Posterior vena cava (tissue), 2 donors: ENCODE measurements at places on chromosomes 4 and X.

DNA sequence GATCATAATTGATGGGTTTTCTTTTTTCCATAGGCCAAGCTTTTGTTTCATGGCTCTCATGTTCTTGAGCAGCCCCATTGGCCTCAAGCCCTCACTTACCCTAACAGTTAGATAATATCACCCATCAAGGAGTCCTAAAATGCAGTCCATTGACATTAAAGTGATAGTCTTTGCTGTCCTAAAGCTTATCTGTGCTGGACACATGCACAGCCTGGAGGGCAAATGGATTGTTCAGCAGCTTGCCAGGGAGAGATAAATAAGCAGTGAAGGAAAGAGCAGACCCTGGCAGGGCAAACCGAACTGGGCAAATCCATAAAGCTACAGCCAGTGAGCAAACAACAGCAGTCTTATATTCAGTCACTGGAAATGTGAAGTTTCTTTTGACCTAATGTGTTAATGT, 199.6 kb upstream of the MID1 start:
- no peak for DNase-seq

GRCh38 chr4:153143527-153144348, 60.5 kb upstream of the TRIM2 start:
- no peak for DNase-seq

GRCh38 chr4:176262243-176262642, 6.8 kb downstream of the ASB5 start:
- no peak for DNase-seq

- no peak for DNase-seq
Observed at GRCh38 chr4:114077610-114078009, 98.2 kb upstream of the ARSJ start.

- no peak for DNase-seq
Observed at GRCh38 chr4:189771696-189772361, 168.8 kb upstream of the FRG1 start.

GRCh38 chr4:43339435-43339834, 446.9 kb downstream of the GRXCR1 start:
- no peak for DNase-seq

GRCh38 chrX:142978130-142978684, 47.5 kb upstream of the SPANXN4 start:
- DNase-seq, result no peak

DNA sequence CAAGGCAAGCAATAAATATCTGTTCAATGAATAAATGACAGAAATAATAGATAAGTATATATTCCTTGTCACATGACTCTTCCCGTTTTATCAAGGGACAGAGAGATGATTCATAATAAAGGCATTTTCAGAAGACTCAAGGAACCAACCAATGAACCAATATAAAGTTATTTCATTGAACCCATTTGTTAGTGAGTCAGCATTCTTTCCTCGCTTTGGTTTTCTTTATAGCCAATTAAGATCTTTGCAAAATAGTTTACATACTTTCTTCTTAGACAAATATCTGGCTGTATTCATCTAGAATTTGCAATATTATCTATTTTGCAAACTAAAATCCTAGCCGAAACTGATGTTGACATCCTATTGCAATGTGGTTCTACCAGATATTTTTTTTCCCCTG, 269.4 kb downstream of the IL15 start:
- DNase-seq, result no peak

- no peak for DNase-seq
Observed at GRCh38 chr4:99966692-99967091, 16.6 kb upstream of the H2AZ1 start.

DNA sequence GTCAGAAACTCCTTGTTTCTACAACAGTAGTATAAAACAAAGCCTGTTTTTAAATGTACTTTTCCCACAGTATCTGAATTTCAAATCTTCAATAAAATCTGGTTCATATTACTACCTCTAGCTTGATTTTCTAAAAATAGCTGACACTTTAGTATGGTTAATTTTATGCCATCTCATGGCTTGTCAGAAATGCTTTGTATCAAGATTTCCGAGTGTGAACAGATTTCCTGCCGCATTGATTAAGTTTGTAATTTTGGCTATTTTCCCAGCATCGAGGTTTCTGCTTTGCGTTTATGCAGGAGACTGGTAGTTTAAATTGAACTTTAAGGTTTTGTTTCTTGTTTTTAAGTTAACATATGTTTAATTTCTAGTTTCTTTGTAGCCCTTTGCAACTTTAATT, 44.2 kb downstream of the CLCN3 start:
- DNase-seq, result no peak

DNA sequence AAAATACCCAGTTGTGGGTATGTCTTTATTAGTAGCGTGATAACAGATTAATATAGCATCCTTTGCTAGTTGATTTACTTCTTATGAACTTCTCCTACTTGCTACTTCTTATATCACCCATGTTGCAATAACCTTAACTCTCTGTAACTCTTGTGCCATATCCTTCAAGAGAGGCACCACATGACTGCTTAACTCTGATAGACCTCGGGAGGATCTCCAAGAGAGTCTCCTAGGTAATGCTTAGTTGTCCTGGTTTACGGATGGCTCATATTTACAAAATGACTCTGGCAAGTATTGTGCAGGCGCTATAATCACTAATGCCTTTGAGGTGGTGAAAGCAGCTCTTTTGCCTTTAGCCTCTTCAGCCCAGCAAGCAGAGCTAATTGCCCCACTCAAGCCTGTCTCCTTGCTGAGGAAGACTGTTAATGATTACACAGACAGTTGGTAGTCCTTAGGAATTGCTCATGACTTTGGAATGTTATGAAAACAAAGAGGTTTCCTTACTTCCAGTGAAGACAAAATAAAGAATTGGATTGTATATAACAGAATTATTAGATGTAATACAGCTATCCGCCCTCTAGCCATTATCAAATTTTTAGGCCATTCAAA, 1305.8 kb downstream of the PCDH7 start:
- DNase-seq, result no peak

- DNase-seq, result peak; percentile 78
Observed at GRCh38 chr4:7650606-7651385, 216.1 kb upstream of the PSAPL1 start.

- no peak for DNase-seq
Observed at GRCh38 chrX:19017271-19017670, 33.4 kb upstream of the PHKA2 start.

- DNase-seq, result no peak
Observed at GRCh38 chr4:148634476-148634875, 192.3 kb upstream of the NR3C2 start.

GRCh38 chrX:38726612-38727011, 74.6 kb upstream of the MID1IP1 start:
- no peak for DNase-seq

DNA sequence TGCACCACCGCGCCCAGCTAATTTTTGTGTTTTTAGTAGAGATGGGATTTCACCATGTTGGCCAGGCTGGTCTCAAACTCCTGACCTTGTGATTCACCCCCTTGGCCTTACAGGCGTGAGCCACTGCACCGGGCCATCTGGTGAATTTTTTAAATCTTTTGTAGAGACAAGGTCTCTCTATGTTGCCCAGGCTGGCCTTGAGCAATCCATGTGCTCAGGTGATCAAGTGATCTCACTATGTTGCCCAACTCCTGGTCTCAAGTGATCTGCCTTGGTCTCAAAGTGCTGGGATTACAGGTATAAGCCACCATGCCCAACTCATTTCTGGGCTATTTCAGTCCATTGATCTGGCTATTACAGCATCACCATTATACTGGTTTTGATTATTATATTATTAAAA, 22.2 kb upstream of the GALNT7 start:
- no peak for DNase-seq

GRCh38 chr4:41394481-41394894, 137.8 kb downstream of the UCHL1 start:
- no peak for DNase-seq

- no peak for DNase-seq
Observed at GRCh38 chr4:93216646-93217045, 611.9 kb upstream of the ATOH1 start.

DNA sequence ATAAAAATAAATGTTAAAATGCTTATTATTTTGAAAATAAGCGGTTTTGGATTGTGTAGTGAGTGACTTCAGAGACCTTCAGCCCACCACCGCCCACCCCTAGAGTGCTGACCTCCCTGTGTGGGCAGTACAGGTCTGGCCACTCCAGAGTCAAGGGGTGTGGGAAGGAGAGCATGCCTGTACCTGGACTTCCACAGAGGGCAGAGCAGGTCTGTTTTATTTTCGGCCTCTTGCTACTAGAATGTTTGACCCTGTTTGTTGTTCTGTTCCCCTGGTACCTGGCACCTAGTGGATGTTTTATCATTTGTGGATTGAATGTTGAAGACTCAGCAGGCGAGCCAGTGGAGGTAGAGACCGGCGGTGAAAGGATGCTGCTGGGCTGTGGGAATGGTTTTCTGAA, 14.3 kb downstream of the PIGG start:
- peak; percentile 24 for DNase-seq

GRCh38 chr4:8352368-8353157, 83.0 kb downstream of the HTRA3 start:
- peak; percentile 61 for DNase-seq

- DNase-seq, result no peak
Observed at GRCh38 chr4:38202242-38202641, 242.0 kb downstream of the PTTG2 start.

- no peak for DNase-seq
Observed at GRCh38 chrX:150625097-150625496, 56.7 kb downstream of the MTM1 start.

DNA sequence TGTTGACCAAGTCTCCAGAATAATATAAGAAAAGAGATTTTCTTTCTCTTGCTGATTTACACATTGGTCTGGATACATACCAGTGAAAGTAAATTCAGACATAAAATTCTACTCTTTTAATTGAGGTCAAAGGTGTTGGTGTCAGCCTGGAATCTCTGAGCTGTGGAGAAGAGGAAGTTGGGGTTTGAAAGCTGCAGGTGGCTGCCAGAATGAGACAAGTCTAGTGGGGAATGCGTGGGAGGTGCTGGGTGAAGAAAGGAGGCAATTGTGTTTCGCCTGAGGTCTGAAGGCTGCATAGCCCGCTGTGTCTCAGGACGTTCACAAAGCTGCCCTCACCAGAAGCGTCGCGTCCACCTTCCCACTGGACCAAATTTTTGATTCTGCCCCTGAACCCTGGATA, 31.2 kb downstream of the PHEX start:
- DNase-seq, result no peak

DNA sequence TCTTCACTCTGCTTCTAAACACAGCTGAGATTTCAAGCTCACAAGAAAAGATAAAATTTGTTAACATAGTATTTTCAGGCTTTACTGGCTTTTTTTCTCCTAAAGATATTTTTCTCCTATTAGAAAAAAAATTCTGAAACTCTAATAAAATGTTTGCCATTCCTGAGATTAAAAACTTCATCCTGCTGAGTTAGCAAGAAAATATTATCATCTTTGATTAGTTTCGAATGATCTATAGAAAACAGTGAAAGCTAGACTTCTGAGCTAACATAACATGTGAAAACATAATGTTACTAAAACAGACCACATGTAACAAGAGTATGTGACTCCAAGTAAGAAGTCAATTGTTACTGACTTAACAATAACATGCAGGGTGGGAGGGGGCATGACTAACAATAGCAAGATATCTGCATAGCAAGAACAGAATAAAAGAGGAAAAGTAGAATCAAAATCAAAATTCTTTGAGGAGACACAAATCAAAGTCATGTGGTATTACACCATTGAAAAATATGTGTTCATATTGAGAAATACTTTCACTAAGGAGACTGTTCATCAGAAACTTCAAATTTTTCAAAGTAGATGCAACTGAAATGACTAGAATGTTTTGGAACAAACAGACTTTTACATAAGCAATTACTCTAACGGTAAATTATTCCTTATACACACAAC, 14.5 kb downstream of the TBCK start:
- DNase-seq, result no peak

- no peak for DNase-seq
Observed at GRCh38 chr4:167114416-167114971, 119.8 kb downstream of the SPOCK3 start.

GRCh38 chrX:6226596-6227452, 1.8 kb downstream of the NLGN4X start:
- DNase-seq, result no peak

DNA sequence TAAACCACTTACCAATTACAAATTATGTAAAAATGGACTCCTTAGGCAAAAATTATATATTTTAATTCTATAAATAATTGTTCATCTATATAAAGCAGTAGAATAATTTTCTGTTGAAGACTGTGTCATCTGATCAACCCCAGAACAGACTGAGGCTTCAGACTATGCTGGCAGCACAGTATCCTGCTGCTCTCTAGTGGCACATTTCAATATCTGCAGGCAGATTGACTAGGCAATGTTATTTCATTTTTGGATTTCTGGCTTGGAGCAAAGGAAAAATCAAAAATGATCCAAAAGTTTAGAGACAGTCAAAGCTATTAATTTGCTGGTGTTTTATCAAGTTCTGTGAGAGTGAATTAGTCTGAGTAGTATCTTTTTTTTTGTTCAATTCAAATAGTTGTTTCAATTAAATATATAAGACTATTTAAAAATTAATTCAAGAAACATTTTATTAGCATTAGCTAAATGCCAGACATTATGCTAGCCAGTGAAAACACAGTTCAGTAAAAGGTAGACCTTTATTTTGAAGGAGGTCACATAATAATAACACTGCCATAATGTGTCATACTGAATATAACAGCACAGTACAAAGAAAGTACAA, 21.3 kb upstream of the SULT1E1 start:
- no peak for DNase-seq

- no peak for DNase-seq
Observed at GRCh38 chr4:173998471-173999144, 284.9 kb downstream of the FBXO8 start.

- DNase-seq, result no peak
Observed at GRCh38 chr4:186172546-186172945, 18.8 kb upstream of the CYP4V2 start.

GRCh38 chr4:147428583-147428982, 52.3 kb upstream of the EDNRA start:
- no peak for DNase-seq

GRCh38 chr4:55336138-55337034, 9.7 kb upstream of the SRD5A3 start:
- DNase-seq, result no peak

- DNase-seq, result no peak
Observed at GRCh38 chrX:28693101-28693500, 105.9 kb downstream of the IL1RAPL1 start.

DNA sequence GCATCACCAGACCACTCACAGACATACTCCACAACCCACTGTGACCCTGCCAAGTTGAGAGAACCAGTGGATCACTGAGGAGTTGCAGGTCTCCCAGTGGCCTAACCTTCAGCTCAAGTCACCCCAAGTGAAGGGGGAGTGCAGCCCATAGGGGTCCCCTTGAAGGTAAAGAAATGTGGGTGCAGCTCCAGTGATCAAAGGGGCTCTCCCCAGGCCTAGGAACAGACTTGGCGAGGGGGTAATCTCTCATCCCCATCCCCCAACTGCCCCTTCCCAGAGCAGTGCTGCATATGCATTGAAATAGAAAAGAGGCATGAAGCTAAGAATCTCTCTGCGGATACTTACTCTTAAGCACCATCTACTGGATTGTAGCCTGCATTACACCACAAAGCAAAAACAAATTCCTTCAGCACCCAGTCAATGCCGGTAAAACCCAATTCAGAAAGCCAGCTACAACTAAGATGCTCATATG, 27.0 kb downstream of the MAGEE1 start:
- DNase-seq, result no peak

GRCh38 chrX:114134465-114134864, 449.4 kb upstream of the HTR2C start:
- no peak for DNase-seq
